Stimulated activated CD8-positive, alpha-beta memory T cell treated with anti-CD3 and anti-CD28 coated beads, Interleukin-2, amount 100 ng/mL, for 1 hour (primary cell): ENCODE measurements at places on chromosomes 12 and 14.

- DNase-seq, result no peak
Observed at GRCh38 chr12:24955389-24955788, 6.5 kb upstream of the BCAT1 start.

DNA sequence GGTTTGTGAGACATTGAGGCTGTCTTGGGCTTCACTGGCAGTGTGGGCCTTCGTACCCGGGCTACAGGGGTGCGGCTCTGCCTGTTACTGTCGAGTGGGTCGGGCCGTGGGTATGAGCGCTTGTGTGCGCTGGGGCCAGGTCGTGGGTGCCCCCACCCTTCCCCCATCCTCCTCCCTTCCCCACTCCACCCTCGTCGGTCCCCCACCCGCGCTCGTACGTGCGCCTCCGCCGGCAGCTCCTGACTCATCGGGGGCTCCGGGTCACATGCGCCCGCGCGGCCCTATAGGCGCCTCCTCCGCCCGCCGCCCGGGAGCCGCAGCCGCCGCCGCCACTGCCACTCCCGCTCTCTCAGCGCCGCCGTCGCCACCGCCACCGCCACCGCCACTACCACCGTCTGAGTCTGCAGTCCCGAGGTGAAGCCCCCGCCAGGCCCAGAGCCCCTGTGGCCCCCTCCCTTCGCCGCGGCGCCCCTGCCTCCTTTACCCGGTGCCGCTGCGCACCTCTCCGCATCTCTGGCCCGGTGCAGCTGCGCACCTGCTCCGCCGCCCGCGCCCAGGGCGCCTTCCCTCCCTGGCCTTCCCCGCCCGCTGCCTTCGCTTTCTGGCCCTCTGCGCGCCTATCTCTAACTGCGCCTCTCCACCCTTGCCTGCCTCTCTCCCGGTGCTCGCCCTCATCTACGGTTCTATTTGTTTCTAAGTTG lies at the start of gene ENO2:
Gene ENO2, plus strand, starts transcription at position 335 of the 701 bp plus-strand sequence. CDS start 1,253 bp downstream, outside the sequence.
- peak; percentile 68 for DNase-seq

DNA sequence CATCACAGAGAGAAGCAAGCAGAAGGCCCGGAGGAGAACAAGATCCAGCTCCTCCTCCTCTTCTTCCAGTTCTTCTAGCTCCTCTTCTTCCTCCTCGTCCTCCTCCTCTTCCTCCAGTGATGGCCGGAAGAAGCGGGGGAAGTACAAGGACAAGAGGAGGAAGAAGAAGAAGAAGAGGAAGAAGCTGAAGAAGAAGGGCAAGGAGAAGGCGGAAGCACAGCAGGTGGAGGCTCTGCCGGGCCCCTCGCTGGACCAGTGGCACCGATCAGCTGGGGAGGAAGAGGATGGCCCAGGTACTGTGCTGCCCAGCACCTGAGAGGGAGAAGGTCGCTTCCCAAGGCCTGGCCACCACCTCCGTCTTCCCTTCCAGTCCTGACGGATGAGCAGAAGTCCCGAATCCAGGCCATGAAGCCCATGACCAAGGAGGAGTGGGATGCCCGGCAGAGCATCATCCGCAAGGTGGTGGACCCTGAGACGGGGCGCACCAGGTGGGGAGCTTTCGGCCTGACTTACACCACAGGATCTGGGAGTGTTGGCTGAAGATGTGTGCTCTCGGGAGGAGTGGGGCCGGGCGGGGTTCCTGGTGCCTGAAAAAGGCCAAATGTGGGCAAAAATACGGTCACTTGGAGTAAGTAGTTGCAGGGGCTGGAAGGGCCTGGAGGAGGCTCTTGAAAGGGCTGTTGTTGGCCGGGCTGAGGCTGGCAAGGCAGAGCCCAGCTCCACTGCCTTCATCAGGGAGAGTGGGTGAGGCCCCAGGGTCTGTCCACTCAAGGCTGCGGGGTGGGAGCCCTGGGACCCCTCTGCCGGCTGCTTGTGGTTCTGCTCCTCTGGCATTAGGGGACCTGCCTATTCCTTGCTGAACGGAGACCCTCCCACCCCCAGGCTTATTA lies 1.4 kb downstream of the ARL6IP4 start:
- DNase-seq, result no peak

DNA sequence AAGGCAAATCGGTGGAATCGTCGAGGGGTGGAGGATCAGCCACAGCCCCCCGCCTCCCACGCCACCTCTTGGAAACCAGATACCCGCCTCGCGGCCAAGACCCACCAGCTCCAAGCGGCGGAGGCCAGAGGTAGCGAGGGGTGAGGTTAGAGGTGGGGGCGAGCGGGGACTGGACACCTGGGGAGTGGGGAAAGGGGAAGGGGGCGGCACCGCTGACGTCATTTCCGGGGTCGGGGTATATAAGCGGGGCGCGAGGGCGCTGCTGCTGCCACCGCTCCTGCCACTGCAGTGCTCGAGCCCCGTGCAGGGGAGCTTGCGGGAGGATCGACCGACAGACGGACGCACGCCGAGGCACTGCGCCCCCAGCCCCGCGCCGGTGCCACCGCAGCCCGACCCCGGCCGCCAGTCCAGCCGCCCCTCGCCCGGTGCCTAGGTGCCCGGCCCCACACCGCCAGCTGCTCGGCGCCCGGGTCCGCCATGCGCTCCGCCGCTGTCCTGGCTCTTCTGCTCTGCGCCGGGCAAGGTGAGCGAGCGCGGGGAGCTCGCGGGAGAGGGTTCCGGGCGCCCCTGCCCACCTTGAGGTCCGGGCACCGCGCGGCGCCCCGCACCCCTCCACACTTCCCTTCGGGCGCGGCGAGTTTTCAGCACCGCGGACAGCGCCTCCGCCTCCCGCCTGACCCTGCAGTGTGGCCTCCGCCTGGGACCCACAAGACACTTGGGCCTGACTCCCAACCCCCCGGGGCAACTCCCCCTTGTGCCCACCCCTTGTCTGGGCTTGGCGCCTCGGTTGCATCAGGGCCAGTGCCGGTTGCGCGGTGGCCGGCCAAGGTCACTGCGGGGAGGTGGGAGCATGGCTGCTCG lies at the start of gene CHGA:
Gene CHGA, plus strand, starts transcription at position 268 of the 861 bp plus-strand sequence. Its CDS starts 210 bp downstream, at position 478.
- DNase-seq, result peak; percentile 24

- DNase-seq, result no peak
Observed at GRCh38 chr12:26808766-26809476, 24.1 kb downstream of the ITPR2 start.

DNA sequence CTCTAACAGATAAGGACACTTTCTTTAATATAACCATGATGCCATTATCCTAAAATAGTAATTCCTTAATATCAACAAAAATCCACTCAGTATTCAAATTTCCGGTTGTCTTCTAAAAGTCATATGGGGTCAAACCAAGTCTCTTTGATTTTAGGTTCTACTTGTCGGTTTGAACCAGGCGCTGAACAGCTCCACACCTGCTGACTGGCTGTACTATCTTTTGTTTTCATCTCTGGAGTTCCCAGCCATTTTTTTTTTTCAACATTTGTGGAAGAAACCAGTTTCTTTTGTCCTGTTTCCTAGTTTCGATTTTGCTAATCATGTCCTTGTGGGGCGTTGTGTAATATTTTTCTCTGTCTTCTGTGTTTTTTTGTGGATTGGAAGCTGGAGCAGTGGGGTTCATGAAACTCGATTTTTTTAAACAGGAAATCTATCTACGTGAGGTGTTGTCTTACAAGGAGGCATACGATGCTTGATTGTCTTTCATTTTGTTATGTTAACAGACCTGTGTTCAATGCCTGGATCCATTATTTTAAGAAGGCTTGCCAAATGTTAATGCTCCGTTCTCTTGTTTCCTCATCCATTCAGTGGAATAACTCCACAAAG lies 50.2 kb downstream of the FZD10 start:
- no peak for DNase-seq

DNA sequence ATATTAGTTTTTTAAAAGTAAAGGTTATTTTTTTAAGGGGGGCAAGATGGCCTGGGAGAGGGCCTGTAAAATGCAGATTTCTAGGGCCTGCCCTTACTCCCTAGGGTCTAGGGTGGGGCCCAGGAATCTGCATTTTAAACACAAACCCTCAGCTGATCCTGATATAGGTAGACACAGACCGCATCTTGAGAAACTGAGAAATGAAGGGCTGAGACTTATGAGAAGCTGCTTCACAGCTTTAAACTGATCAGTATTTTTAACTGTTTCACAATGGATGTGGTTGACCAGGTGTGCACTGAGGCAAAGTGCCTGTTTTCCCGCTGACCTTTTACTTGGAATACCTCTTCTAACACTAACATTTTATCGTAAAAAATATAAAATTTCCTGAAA lies 84.0 kb downstream of the CCDC88C start:
- DNase-seq, result no peak

DNA sequence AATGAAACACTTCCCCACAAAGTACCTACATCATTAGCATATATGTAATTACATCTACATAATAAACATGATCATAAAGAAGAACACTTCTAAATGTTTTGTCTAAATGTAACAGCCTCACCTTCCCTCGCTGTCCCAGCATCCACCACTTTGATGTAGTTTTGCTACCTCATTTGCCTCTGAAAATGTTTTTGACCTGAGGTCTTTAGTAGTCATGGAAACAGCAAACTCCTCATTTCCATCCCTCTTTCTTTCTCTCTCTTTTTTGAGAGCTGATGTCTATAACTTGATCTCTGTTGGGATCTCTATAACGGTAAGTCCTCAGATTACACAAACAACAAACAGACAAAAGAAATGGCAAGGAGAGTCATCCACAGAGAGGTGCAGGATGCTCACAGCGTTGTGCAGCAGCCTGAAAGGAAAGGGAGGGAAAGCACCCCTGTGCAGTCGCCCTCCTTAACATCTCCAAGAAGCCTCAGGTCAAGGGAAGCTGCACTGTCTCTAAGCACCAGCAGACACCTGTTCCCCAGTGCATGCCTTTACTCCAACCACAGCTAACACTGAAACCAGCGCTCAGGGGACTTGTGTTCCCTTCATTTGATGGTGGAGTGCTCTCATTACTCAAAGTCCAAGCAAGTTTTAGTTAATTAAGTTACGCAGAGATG lies 268.7 kb downstream of the TMEM132D start:
- DNase-seq, result no peak

- DNase-seq, result no peak
Observed at GRCh38 chr12:113137861-113138783, 2.6 kb upstream of the RASAL1 start.

GRCh38 chr12:107992870-107993451 lies 136.1 kb upstream of the WSCD2 start:
- no peak for DNase-seq

DNA sequence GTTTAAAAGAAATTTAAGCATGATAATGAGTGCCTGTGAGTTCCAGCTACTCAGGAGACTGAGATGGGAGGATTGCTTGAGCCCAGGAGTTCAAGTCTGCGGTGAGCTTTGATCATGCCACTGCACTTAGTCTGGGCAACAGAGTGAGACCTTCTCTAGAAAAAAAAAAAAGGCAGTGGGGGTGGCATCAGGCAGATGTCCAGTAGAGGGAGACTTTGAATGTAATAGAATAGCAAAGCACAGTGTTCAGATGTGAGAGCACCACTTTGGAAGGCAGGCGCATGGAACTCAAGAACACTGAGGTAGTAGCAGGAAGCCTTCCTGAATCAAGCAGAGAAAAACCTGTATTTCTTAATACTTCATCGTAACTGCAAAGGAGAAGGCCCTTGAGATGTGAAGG lies 394.5 kb upstream of the GARIN6 start:
- no peak for DNase-seq

- DNase-seq, result no peak
Observed at GRCh38 chr14:56199982-56200577, 81.9 kb downstream of the PELI2 start.

DNA sequence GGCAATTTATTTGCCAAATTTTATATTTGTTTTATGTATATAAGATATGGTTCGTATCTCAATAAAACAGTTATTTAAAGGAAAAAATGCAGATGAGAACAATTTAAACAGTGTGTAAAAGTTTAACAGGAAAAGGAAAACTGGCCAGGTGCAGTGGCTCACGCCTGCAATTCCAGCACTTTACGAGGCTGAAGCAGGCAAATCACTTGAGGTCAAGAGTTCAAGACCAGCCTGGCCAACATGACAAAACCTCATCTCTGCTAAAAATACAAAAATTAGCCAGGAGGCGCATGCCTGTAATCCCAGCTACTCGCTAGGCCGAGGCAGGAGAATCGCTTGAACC lies 22.3 kb downstream of the G2E3 start:
- no peak for DNase-seq

GRCh38 chr14:53814392-53814791 lies 142.2 kb downstream of the BMP4 start:
- DNase-seq, result no peak

- DNase-seq, result no peak
Observed at GRCh38 chr14:73789989-73790581, 61.5 kb upstream of the PTGR2 start.

DNA sequence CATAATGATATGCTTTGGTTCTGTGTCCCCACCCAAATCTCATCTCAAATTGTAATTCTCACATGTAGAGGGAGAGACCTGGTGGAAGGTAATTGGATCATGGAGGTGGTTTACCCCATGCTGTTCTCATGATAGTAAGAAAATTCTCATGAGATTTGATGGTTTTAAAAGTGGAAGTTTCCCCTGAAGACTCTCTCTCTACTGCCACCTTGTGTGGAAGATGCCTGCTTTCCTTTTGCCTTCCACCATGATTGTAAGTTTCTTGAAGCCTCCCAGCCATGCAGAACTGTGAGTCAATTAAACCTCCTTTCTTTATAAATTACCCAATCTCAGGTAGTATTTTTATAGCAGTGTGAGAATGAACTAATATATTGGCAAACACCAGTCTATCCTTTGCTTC lies 260.4 kb upstream of the PPFIA2 start:
- no peak for DNase-seq

- no peak for DNase-seq
Observed at GRCh38 chr12:92602476-92602875, 100.3 kb upstream of the PLEKHG7 start.

GRCh38 chr14:59225281-59225680 lies 36.8 kb downstream of the DAAM1 start:
- no peak for DNase-seq

DNA sequence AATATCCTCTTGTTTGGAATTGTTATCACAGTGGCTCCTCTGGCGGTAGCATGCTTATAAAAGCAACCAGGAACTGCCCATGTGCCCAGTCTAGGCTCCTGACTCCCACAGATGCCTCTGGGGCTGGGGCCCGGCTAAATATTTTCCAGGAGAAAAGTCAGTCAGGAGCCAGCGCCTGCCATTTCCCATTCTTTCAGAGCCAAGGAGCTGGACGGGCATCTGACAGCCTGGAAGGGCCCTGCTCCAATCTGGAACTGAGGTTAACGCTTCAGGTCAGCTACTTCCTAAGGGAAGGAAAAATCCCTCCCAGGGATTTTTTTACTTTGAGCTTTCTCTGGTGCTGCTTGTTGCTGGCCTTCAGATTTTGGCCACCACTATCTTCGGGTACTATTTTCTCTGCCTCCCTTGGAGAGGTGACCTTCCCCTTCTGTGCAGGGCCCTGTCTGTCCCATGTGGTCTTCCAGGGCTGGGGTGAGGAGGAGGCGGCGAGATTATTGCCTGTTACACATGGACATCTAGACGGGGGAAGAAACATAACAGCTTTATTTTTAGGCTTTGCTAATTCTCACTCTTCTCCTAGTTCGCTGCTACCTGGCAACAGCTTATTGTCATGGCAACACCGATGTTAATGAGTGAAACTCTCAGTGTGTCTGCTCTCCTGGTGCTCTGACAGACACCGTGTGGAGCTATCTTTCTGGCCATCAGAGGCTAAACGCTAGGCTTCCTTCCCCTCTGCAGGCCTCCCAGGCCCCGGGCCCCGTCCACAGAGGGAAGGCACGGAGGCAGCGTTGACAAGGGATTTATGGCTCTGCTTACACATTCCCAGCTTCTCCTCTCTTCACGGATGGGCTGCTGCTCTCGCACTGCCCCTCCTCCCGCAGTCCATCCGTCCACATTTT lies 160.4 kb downstream of the CACNA1C start:
- no peak for DNase-seq
